ENCODE measurements at places on chromosomes 1 and 21.

DNA sequence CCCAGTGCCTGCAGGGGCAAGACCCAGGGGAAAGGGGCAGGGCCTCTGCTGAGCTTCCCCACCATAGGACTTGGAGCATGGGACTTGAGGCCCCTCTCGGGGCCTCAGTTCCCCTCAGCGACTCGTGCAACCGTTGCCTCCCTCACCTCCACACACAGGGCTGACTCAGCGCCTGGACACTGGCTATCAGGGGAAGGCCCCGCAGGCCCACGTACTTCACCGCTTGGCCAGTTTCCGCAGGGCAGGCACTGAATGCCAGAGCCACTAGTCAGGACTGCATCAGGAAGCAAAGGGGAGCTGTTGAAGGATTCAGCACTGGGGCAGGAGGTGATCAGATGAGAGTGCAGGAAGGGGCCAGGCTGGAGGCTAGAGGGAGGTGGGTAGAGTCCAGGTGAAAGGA lies 15.5 kb upstream of the FAM131C start:
- peak; percentile 72 for DNase-seq
- H3K36me3 ChIP-seq, result no peaks in the 10 kb centered on the region
- peaks cover 23% of the 10 kb centered on the region for H3K4me1 ChIP-seq
- no peak overlapping the region for H3K4me3 ChIP-seq
- H3K27me3 ChIP-seq, result peaks cover 42% of the 10 kb centered on the region
- peak overlapping the region; percentile 14 for H3K27ac ChIP-seq

- H3K27ac ChIP-seq, result no peak overlapping the region
- H3K27me3 ChIP-seq, result no peaks in the 10 kb centered on the region
- H3K4me1 ChIP-seq, result no peaks in the 10 kb centered on the region
- DNase-seq, result no peak
These were observed 18.1 kb upstream of the FAM78B start for GRCh38 chr1:166184897-166185296.

GRCh38 chr1:207056673-207057072 lies 3.6 kb downstream of the PFKFB2 start:
- H3K27ac ChIP-seq, result no peak overlapping the region
- peaks cover 32% of the 10 kb centered on the region for H3K36me3 ChIP-seq
- peaks cover 2% of the 10 kb centered on the region for H3K4me1 ChIP-seq
- H3K4me3 ChIP-seq, result no peak overlapping the region
- DNase-seq, result no peak

GRCh38 chr1:158028969-158029368 lies 35.5 kb downstream of the KIRREL1 start:
- H3K4me1 ChIP-seq, result peaks cover 41% of the 10 kb centered on the region
- peaks cover 56% of the 10 kb centered on the region for H3K36me3 ChIP-seq
- H3K4me3 ChIP-seq, result no peak overlapping the region

DNA sequence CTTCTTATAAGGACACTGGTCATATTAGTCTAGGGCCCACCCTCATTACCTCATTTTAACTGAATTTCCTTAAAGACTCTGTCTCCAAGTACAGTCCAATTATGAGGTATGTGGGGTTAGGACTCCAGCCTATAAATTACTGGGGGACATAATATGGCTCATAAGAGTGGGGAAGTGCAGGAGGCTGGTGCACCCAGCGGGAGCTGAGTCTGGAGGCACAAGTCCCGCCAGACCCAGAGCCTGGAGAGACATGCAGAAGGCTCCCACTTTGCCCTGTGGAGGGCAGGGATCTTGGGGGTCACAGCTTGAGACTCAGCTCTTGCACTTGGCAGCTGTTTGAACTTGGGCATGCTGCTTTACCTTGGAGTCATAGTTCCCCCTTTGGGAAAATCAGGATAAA lies 250.4 kb downstream of the RHOU start:
- H3K36me3 ChIP-seq, result no peaks in the 10 kb centered on the region
- no peak overlapping the region for H3K4me3 ChIP-seq
- peaks cover 9% of the 10 kb centered on the region for H3K4me1 ChIP-seq
- peaks cover 4% of the 10 kb centered on the region for H3K27me3 ChIP-seq
- H3K27ac ChIP-seq, result no peak overlapping the region

GRCh38 chr1:92087542-92087941 lies 7.4 kb downstream of the BTBD8 start:
- H3K36me3 ChIP-seq, result peaks cover 4% of the 10 kb centered on the region
- H3K4me1 ChIP-seq, result no peaks in the 10 kb centered on the region
- H3K4me3 ChIP-seq, result no peak overlapping the region
- H3K27ac ChIP-seq, result no peak overlapping the region
- H3K27me3 ChIP-seq, result no peaks in the 10 kb centered on the region

- peak overlapping the region; percentile 96 for H3K27ac ChIP-seq
- peaks cover 14% of the 10 kb centered on the region for H3K36me3 ChIP-seq
- H3K4me3 ChIP-seq, result peak overlapping the region; percentile 68
- H3K4me1 ChIP-seq, result peaks cover 37% of the 10 kb centered on the region
These were observed 623 bp downstream of the CAPN2 start for GRCh38 chr1:223712850-223713474.

DNA sequence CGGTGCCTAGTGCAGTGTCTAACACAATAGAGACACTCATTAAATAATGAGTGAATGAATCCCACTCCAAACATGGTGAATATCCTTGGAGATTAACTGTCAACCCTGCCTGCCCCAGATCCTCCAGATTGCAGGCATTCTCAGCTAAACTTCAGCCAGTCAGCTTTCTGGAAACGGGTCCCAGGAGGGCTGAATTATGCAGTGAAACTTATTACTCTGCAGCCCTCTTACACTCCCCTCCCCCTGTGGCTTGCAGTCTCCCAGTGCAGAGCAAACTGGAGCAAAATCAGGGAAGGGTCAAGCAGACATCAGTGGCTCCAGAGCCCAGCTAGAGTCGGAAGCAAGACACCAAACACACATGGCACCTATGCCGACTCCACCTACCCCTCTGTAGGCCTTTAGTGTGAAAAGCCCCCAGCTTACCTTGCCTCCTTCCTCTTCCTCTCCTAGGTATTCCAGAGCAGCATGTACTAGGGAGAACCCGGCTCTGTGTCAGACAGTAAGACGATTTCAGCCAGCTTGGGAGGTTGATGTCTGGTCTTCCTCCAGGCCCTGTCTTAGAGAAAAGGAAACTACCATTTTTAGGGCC lies 6.5 kb upstream of the RGS16 start:
- no peak for DNase-seq
- peaks cover 13% of the 10 kb centered on the region for H3K4me1 ChIP-seq
- H3K36me3 ChIP-seq, result no peaks in the 10 kb centered on the region

GRCh38 chr1:95197616-95198252 lies 36.3 kb upstream of the RWDD3 start:
- H3K4me1 ChIP-seq, result no peaks in the 10 kb centered on the region
- H3K4me3 ChIP-seq, result no peak overlapping the region
- H3K27me3 ChIP-seq, result no peaks in the 10 kb centered on the region

GRCh38 chr1:43861337-43861736 lies 72.3 kb upstream of the ARTN start:
- no peak overlapping the region for H3K4me3 ChIP-seq
- peaks cover 13% of the 10 kb centered on the region for H3K36me3 ChIP-seq
- peak; percentile 41 for DNase-seq
- H3K27ac ChIP-seq, result no peak overlapping the region
- peaks cover 19% of the 10 kb centered on the region for H3K4me1 ChIP-seq

DNA sequence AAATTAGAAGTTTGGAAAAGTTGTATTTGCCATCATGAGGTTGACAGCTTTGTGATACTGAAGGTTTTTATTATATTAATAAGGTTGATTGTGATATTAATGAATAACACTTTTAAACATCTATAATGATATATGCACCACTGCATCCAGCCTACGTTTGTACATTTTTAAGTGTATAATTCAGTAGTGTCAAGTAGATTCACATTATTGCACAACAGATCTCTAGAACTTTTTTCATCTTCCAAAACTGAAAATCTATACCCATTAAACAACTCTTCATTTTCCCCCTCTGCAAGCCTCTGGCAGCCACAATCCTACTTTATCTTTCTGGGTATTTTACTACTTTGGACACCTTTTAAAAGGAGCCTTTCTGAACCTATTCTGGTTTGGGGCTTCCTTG lies 37.2 kb upstream of the ZMYM4 start:
- no peak overlapping the region for H3K27ac ChIP-seq
- no peaks in the 10 kb centered on the region for H3K27me3 ChIP-seq
- no peaks in the 10 kb centered on the region for H3K4me1 ChIP-seq
- no peak for DNase-seq
- H3K4me3 ChIP-seq, result no peak overlapping the region

- peaks cover 2% of the 10 kb centered on the region for H3K4me1 ChIP-seq
- H3K4me3 ChIP-seq, result no peak overlapping the region
- DNase-seq, result peak; percentile 28
- no peaks in the 10 kb centered on the region for H3K36me3 ChIP-seq
These were observed 94.5 kb downstream of the ROR1 start for GRCh38 chr1:63868268-63868781.

DNA sequence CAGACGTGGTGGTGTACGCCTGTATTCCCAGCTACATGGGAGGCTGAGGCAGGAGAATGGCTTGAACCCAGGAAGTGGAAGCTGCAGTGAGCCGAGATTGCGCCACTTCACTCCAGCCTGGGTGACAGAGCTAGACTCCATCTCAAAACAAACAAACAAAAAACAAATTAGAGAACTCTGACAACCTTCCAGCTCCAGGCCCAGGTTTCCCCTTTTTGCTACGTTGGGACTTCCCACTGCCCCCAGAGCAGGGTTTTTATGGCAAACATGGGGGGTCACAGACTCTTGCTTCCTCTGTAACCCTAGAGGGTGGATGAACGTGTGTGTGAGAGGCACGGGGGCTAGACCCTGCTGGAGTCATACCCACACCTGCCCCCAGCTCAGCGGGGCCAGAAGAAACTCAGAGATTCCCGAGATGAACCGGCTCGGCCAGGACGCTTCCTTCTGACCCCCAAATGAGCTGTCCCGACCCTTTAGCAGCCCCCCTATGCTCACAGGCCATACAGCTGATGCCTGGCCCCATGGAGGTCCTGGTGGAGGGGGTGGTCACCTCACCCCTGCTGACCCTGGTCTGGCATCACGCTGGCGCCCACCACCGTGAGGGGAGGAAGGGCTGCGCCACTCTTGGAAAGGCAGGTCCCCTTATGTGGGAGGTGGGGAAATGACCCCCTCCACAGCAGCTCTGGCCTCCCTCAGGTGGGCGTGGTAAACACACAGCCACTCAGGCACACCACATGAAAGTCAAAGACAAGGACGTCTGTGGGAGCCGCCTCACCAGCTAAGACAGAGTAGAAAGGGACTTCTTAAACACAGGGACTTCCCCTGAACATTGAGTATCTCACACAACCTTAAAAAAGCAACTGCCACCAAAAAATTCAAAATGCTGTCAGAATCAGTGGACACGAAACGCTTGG lies 7.1 kb downstream of the GPR157 start:
- peaks cover 3% of the 10 kb centered on the region for H3K4me1 ChIP-seq
- H3K27me3 ChIP-seq, result no peaks in the 10 kb centered on the region
- H3K36me3 ChIP-seq, result no peaks in the 10 kb centered on the region
- no peak overlapping the region for H3K4me3 ChIP-seq

DNA sequence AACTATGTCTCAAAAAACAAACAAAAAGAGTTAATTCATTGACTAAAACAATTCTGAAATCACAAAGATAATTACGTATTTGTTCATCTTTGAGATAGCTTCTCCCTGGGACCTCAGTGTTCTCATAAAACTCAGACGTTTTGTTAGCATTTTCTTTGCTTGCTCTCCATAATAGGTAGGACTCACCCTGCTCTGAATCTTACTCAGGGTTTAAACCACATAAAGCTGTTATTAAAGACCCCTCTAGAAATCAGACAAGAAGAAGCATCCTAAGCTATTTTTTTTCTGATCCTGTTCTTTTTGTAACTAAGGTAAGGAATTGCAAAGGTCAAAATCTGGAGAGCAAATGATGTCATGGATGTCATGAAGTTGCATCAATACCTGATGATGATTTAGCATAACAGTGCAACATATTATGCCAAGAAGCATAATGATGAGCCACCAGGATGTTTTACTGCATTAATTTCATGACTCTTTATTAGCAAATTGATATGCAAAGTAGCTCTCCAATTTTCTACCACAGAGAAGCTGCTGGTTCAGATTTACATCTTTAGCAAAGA lies 2.4 kb downstream of the FBXO42 start:
- H3K4me3 ChIP-seq, result peak overlapping the region; percentile 53
- no peaks in the 10 kb centered on the region for H3K36me3 ChIP-seq
- H3K27ac ChIP-seq, result no peak overlapping the region
- no peaks in the 10 kb centered on the region for H3K27me3 ChIP-seq

DNA sequence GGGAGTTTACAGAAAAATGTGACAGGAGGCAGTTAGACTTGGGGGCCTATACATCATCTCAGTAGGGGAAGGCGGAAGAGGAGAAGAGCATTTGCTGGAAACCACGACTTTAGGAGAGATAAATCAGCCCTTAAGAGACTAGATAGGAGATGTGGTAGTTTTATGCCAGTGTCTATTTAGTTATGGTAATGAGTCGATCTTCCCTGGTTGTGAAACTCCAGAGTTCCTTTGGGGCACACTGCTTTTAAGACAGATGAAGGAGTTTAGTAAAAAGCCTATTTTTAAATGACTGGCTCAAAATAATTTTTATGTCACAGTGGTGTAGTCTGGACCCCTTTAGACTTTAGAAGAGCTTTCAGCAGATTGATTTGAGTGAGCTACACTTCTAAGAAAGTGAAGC lies 7.8 kb downstream of the PGM1 start:
- no peaks in the 10 kb centered on the region for H3K4me1 ChIP-seq
- no peaks in the 10 kb centered on the region for H3K36me3 ChIP-seq
- H3K4me3 ChIP-seq, result no peak overlapping the region
- no peaks in the 10 kb centered on the region for H3K27me3 ChIP-seq
- H3K27ac ChIP-seq, result no peak overlapping the region
- DNase-seq, result peak; percentile 41

All from mesenchymal stem cell (in vitro differentiated cells and primary cell).